ENCODE measurements at places on chromosomes 2 and 18.

DNA sequence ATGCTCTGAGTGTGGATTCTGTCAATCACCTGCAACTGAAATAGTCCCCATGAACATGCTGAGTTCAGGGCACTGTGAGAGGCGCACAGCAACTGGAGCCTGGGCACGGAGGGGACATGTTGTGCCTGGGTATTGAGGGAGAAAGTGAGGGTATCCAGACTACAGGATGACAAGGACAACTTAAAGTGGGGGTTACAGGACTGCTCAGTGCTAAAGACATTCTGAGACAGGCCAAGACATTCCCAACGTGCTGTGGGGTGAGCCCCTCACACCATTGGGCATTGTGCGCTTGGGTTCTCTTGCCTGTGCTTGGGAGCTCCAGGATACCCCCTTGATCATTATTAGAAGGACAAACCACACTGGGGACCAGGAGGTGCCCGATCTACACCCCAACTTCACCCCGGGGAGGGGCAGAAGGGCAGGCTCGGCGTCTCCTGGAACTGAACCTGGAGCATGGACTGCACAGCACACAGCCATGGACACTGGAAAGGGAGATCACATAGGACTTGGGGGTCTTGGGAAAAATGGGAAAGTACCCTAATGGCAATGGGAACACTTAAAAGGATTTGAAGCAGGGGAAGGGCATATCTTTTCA is 72.5 kb upstream of the HDAC4 start:
- DNase-seq: no peak

DNA sequence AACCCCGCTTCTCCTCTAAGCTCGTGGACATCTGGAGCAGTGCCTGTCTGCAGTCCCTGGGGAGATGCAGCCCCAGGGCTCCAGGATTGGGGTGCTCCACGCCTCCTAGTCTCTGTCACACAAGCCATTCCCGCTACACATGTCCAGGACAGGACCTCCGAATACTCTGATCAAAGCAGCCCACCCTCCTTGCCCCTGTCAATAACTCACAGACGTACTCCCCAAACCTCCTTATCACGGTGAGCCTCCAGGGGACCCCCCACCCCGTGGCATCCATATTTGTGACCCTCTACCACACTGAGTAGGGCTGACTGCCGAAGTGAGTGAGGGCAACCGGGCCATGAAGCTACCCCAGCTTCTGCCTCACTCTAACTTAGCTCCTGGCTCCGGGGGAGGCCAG is 727.7 kb downstream of the GALR1 start:
- no peak for DNase-seq

GRCh38 chr2:36675579-36676282 is 20.8 kb upstream of the VIT start:
- no peak for DNase-seq

DNA sequence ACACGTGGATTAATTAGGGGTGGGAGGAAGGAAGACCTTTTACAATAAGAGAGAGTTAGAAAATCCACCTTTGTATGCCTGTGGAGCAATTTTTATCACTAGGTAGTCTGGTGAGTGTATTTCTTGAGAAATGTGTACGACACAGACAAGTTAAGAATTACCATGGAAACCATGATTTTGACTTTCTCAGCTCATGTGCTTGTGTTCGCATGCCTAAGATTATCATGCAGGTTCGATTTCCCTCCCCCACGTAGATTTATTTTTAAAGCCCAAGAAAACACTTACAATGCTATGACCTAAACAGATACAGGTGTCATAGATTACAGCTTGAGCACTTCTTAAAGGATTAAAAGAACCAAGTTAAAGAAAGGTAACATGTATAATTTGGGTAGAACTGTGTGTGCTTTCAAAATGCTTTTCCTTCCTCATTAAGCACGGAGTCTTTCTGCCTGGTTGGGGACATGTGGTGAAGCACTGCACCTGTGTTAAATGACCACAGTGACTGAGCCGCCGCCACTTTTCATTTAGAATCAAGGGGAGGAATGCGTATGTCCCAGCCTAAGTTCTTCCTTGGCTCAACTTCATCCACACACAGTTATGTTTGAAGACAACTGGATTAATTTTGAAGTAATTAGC is 16.6 kb downstream of the SERTAD2 start:
- DNase-seq: no peak

DNA sequence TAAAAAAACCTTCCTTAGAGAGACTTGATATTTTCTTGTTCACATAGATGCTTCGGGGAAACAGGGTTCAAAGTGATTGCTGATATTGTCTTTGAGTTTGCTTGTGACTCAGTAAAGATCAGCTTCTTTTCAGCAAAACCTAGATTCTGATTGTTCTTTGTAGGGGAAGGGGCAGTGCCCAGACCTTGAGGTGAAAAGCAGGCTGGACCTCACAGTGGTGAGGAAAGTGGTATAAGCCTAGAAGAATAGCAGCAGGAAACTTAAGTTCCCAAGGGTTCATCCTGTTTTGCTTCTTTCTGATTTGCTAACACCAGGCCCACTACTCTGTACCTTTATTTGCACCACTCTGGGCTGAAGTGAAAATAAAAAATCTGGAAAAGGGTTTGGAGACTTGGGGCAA is 20.9 kb downstream of the UBXN4 start:
- DNase-seq: no peak

Data from non-pigmented ciliary epithelial cell (primary cell).